ENCODE measurements at places on chromosomes 16 and 17.

DNA sequence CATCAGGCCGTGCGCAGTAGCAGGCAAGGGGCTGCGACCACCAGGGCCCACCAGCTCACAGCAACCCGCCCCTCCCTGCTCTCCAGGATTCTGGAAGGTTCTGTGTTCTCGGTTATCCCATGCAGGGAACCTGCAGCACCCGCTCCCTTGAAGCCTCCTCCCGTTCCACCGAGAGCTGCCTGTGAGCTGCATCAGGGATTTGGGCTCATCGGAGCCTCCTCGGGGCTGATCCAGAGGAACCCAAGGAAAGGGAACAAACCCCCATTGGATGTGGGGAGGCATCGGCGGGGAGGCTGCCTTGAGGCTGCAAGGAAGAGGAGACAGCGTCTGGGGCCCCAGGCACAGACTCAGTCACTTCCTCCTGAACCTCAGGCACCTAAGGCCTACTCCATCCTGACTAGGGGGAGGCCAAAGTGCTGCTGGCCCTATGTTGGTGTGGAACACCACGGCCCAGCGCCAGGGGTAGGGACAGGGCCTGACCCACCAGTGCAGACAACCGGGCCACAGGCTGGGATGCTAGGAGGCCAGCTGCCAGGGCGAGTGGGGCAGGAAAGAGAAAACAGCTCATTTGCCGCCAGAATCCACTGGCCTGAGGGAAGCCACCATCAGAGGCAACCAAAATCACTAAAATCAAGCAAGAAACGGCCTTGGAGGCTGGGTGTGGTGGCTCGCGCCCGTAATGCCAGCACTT lies 14.4 kb upstream of the LGALS3BP start:
- no peak for DNase-seq

- DNase-seq: no peak
These were observed at the start of gene CEMP1 for GRCh38 chr16:2531371-2531695. Gene CEMP1, minus strand, starts transcription at chr16:2531408. Its CDS starts 335 bp downstream, at chr16:2531073.

DNA sequence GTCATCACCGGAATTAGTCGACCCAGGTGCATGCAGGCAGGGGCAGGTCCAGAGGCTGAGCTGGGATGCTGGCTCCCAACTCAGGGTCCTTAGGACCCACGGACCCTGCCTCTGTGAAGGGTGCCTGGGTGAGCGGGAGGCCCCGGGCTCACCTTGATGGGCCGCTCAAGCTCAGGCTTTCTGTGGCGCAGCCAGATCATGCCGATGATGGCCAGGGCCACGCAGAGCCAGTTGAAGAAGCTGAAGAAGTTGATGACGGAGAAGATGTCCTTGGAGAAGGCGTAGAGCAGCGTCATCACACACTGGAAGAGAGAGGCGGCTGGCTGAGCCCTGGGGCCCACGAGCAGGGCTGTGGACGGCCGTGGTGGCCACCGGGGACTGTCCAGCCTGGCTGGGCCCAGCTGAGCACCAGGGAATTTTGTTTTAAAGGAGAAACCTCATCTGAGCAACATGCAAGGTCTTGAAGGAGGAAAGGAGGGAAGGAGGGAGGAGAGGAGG lies 32.9 kb downstream of the SLC7A5 start:
- DNase-seq: no peak

DNA sequence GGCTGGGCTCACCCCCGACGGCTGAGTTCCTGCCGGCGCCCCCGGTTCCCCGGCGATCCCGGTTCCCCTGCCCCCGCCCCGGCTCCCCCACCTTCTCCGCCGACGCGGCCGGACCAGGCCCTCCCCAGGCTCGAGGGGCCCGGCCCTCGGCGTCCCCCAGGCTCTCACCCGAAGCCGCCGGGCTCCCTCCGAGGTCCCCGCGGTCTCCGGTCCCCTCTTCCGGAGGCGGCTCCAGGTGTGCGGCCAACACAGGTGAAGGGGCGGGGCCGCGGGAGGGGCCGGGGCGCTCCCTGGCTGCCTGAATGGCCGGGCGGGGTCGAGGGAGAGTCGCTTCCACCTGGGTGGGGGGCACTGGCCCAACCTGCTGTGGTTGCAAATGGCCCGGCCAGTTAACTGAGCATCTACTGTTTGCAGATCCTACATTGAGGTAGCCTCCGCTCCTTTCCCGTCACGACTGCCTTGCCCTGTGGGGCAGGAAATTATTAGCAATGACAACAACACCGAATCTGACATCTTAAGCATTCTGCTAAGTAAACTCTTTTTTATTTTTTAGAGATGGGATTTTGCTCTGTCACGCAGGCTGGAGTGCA lies at the start of gene BICDL2:
Gene BICDL2 (minus strand): TSS at position 219 of the 590 bp plus-strand sequence. CDS start 1,448 bp downstream, outside the sequence.
- no peak for DNase-seq

- DNase-seq: no peak
These were observed 42.1 kb downstream of the CYB5B start for GRCh38 chr16:69466547-69466946.

GRCh38 chr17:20998571-20999043 lies 44.2 kb downstream of the USP22 start:
- no peak for DNase-seq
